ENCODE measurements at places on chromosomes 7 and 10.
A peak's percentile ranks its signal among the peaks of the same experiment; 100 is the strongest.

DNA sequence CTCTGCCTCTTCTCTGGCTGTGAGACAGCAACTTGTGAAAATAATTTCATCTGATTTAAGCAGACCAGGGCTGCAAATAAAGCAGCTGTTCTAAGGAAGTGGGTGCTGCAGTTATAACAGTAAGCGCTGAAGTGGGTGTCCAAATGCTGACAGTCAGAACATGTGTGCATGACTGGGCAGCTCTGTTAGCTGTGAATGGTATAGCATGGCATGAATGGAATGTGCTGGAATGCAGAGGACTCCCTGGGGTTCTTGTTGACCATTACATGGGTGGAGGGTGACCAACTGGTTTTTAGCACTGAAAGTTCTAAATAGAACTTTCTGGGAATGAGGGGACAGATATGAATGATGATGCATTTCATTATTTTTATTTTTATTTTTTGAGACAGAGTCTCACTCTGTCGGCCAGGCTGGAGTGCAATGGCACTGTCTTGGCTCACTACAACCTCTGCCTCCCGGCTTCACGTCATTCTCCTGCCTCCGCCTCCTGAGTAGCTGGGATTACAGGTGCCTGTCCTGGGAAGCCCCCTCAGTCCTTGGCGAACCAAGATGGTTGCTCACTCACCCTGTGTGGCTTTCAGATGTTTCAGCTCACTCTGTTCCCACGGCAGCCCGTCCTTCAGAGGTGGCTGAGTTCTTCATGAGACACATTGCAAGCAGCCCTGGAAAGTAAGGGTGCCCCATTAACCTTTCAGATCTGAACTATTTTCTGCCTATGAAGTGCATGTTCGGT is 319.8 kb upstream of the PHYHIPL start:
- no peak for DNase-seq

- DNase-seq = no peak
Observed at GRCh38 chr7:50455658-50456057, 5.5 kb upstream of the FIGNL1 start.

DNA sequence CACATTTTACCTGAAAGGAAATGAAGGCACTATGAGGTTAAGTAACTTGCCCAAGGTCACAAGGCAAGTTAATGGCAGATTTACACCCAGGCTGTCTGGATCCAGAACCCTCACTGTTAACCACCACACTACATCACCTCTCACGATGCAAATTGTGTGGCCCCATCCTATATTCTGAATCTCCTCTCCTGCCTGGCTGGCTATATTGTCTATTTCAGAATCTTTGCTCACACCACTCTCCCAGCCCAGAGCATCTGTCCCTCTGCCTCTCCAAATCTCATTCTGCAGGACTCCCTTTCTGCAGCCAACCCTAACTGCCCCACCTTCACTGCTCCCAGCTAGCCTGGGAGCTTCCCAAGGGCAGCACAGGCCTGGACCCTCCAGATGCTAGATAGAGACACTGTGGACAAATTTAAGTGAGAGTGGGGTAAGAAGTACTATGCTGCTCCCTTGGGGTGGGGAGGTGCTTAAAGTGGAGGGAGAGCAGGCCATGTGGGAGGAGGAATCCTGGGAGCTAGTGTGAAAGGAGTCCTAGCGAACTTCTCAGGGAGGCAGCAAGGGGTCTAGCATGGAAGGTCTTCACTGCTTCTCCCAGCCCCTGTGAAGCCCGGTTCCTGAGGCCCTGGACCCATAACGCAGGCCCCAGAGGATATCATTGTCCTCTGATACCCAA is 786 bp downstream of the CUEDC2 start:
- no peak for DNase-seq

- no peak for DNase-seq
Observed at GRCh38 chr10:82742478-82742877, 867.5 kb downstream of the NRG3 start.

DNA sequence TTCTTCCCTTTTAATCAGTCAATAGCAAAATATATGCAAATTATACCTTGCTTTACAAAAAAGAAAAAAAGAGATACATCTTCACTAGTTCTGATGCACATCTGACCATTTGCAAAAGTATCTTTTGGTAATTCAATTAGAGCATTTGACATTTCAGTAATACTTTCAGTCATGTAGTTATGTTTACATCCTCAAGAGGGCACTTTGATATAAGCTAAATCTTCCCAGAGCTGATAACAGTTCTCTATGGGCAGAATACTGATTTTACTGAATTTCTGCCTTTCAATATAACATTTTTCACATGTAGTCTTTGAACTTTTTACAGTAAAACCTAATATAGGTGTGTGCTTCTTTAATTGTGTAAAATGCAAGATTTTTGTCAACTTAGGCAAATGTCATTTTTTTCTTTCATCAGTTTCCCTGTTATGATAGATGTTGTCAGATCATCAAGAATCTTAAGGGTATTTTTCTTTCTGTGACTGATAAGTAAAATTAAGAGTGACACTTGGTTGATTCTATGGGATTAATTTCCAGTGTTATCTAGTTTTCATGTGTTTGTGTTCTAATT is 703.5 kb upstream of the SEMA3D start:
- DNase-seq = no peak

GRCh38 chr7:4849390-4849789 is 12.4 kb downstream of the PAPOLB start:
- DNase-seq = peak; percentile 20

DNA sequence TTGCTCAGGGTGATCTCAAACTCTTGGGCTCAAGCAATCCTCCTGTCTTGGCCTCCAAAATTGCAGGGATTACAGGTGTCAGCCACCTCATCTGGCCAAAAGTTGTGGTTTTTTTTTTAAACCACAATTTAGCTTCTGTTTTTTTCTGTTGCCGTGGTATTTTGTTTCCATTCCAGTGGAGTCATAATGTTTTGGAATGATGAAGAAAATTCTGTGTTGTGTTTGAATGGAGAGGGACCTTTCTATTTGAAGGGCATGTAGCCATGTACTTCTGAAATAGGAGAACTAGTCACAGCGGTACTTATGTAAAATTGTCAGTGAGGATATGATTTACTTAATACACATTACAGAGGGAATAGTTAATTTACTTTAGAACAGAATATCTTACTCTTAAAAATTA is 201.3 kb downstream of the ARL4A start:
- no peak for DNase-seq

GRCh38 chr10:8375137-8375536 is 320.6 kb downstream of the GATA3 start:
- no peak for DNase-seq

GRCh38 chr10:107496594-107496993 is 332.1 kb upstream of the SORCS1 start:
- no peak for DNase-seq

DNA sequence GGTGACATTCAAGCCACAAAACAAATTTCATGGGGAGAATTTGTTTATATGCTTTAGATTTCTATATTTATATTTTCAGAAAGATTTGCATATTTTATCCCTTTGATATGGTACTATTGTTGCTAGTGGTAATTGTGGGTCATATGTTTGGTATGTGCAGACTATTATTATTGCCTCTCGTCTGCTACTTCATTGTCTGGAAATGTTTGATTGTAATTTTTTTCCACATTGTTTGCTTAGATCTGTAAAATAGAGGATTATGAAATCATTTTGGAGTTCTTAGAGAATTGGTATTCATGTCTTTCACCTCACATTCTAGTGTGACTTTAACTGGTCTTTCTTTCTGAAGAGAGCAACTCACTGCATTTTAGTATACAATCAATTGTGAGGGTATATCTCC is 44.7 kb downstream of the MYO3A start:
- DNase-seq = no peak

GRCh38 chr7:128833148-128833945 is 3.1 kb downstream of the FLNC start:
- no peak for DNase-seq

GRCh38 chr10:61950449-61951143 is 49.1 kb downstream of the ARID5B start:
- no peak for DNase-seq

GRCh38 chr7:29866490-29866930 is 60.2 kb downstream of the WIPF3 start:
- DNase-seq = no peak

- DNase-seq = no peak
Observed at GRCh38 chr7:10934292-10934691, 39.4 kb upstream of the PHF14 start.
